ENCODE measurements at places on chromosomes 6 and 20.

DNA sequence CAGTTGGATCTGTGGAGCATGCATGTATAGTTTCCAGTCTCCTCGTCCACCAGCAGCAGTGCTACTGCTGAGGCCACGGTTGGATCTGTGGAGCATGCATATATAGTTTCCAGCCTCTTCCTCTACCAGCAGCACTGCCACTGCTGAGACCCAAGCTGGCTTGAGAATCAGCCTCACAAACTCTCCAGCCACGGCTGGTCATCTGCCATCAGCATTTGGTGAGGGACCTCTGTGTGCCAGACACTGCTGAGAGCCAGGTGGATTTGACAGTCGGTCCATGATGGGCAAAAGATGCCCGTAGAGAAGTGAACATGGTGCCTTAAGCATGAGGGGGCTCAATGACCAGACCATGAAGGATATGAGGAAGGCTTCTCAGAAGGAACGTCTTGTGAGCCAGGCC lies 46.4 kb downstream of the SLC9A8 start:
- no peak for DNase-seq

DNA sequence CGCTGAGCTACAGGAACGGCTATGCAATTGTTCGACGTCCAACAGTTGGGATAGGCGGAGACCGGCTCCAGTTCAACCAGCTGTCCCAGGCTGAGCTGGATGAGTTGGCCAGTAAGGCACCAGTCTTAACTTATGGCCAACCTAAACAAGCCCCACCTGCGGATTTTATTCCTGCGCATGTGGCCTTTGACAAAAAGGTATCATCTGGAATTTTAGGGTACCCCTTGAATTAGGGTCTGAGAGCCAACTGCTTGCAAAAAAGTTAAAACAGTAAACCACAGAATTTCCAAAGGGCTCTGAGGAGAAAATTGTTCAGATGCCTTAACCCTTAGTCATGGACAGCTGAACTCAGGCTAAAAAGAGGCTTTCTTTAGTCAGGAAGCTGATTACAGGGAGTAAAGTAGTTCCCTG lies 3.8 kb downstream of the EFHC1 start:
- no peak for DNase-seq

- DNase-seq = no peak
These were observed 657 bp downstream of the EMILIN3 start for GRCh38 chr20:41365777-41366545.

DNA sequence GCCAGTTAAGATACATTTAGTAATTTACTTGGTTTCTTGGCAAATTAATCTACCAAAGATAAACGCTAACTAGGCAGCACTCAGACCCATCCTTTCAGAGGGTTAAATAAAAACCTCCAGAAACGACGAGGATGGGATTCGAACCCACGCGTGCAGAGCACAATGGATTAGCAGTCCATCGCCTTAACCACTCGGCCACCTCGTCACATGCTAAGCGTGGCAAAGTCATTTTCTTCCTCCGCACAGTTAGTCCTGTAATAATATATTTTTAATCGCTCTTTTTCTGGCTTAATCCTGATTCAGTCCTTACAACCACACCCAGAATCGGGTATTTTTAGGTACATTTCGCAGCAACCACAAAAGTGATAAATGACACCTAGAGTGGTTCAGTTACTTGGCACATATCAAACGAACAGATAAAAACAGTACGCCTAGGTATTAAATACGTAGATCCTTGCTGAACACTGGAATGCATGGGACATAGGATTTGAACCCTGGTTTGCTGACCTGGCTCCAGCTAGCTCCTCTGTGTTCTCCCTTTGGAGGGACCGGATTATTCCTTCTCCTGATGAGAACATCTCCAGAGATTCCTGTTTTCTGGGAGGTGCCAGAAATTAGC lies 71.6 kb downstream of the GPX5 start:
- DNase-seq = no peak

GRCh38 chr20:9269280-9269971 lies 200.5 kb downstream of the PLCB4 start:
- DNase-seq = no peak

GRCh38 chr6:3231247-3232016 lies 4.0 kb upstream of the TUBB2B start:
- no peak for DNase-seq

GRCh38 chr6:137370871-137371633 lies 123.1 kb downstream of the OLIG3 start:
- DNase-seq = no peak

GRCh38 chr6:158191032-158191431 lies 22.9 kb downstream of the GTF2H5 start:
- DNase-seq = no peak

GRCh38 chr6:53527249-53527765 lies 17.6 kb downstream of the GCLC start:
- DNase-seq = no peak

DNA sequence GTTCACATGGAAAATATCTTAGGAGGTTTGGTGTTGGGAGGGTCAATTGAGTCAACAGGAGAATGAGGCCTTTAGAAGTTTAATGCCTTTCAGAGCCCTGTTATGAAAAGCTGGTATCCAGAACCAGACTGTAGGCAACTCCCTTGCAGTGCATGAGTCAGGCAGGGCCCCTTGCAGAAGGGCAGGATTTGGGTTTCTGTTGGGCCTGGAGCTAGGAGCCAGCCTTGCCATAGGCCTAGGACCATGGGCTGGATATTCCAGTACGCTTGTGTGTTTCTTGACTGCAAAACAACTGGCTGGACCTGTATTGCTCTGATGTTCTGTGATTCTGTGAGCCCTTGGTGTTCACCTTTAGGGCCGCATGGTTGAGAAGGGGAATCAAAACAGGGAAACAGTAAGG lies 350.9 kb upstream of the PRND start:
- no peak for DNase-seq

DNA sequence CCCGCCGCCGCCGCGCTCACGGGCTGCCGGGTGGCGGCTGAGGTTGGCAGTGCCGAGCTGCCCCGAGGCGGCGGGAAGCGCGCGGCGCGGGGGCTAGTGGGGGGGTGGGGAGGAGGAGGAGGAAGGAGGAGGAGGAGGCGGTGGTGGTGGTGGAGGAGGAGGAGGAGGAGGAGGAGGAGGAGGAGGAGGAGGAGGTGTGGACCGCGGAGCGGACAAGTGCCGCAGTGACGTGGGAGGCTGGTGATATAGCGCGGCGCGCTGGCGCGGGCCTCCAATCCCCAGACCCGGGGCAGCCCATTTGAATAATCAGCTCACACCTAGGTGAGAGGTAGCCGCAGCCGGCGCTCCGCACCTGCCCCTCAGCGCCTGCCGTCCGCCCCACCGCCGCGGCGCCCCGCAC lies at the start of gene FOXA2:
FOXA2 (minus strand) TSS at position 51 of the 400 bp plus-strand sequence. CDS start 294 bp downstream, outside the sequence.
- no peak for DNase-seq

DNA sequence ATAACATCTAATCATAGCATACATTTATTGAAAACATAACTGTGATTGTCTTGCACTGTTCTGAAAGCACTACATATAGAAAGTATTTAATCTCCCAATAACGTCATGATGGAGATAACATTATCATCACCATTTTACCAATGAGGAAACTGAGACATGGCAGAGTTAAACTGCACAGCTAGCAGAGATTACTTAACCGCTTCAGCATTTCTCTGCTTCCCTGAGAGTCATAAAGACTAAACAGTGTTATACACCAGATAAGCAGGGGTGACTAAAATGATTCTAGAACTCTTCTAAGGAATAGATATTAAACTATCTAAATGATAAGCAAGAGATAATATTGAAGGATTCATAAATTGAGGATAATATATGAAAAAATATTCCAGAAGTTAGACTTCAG lies 183.2 kb upstream of the BMP5 start:
- DNase-seq = no peak

Measured in stimulated activated CD8-positive, alpha-beta memory T cell treated with anti-CD3 and anti-CD28 coated beads, Interleukin-2, amount 100 ng/mL, for 1 hour (primary cell).